MM.1S (cell line): ENCODE measurements at places on chromosomes 11 and 22.

DNA sequence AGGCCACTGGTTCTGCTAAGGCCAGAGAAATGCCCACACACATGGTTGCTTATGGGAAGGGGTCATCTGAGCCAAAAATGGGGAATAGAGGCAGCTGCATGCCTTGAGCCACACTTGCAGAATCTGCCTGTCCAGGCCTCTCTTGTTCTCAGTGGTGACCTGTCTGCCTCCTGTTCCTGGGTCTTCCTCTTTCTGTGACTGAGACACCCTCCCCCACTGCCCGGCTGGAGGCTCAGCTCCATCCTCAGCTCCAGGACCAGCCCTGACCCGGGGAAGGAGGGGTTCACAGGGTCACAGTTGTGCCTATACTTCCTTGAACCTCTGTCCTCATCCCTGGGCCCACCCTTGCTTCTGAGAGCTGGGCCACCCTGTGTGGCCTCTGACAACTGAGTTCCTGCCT is 52.3 kb downstream of the CSF2RB start:
- DNase-seq: no peak

GRCh38 chr11:16814410-16815046 is 76.1 kb downstream of the C11orf58 start:
- no peak for DNase-seq

DNA sequence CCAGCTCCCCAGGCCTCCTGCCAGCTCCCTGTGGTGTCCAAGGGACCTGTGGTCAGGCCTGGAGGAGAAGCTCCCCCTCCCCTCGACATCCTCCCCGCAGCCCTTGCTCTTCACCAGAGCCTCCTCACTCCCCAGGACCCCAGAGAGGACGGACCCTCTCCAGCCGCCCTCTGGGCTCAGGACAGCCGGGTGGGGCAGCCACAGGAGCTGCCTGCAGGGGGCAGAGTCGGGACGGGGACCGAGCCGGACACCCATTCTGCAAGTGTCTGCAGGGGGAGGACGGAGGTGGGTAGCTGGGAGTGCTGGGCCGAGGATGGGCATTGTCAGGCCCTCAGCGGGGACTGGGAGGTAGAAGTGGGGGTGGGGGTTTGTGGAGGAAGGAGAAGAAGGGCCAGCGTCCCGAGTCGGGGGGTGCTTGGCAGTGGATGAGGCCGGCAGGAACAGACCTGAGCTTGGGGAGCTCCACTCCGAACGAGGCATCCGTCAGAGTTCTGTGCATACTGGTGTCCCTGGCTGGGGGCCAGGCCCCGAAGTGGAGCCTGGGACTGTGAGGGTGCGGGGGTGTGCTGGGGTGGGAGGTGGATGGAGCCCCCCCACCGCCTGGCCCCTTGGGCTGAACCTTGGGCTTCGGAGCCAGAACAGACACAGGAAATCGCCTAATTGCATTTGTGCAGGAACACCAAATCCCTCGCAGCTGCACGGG is 15.2 kb downstream of the PRR33 start:
- no peak for DNase-seq

- no peak for DNase-seq
Measured at GRCh38 chr11:8357505-8357888, 93.8 kb upstream of the LMO1 start.

GRCh38 chr11:64884019-64884418 is 5.6 kb upstream of the EHD1 start:
- no peak for DNase-seq

- no peak for DNase-seq
Measured at GRCh38 chr11:31818874-31819331, 7.8 kb upstream of the PAX6 start.

- peak; percentile 52 for DNase-seq
Measured at GRCh38 chr11:86551288-86552092, 120.9 kb downstream of the ME3 start.

- DNase-seq: no peak
Measured at GRCh38 chr11:36153551-36153950, 135.7 kb downstream of the COMMD9 start.

DNA sequence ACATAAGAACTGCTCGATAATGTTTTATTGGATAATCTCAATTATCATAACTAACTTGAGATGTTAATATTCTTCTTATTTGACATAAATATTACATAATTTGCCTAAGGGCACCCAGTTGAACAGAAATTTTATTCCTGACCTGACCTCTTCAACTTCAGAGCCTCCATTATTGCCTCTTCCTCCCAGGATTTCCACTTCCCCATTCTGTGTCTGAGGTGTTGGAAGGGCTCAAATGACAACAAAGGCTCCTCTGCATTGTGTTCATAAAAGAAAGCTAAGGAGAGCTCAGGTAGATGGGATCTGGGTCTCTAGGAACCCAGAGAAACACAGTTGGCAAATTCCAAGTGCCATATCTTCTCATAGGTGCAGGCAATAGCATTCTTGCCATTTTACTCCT is 61.2 kb upstream of the ARHGAP20 start:
- no peak for DNase-seq

DNA sequence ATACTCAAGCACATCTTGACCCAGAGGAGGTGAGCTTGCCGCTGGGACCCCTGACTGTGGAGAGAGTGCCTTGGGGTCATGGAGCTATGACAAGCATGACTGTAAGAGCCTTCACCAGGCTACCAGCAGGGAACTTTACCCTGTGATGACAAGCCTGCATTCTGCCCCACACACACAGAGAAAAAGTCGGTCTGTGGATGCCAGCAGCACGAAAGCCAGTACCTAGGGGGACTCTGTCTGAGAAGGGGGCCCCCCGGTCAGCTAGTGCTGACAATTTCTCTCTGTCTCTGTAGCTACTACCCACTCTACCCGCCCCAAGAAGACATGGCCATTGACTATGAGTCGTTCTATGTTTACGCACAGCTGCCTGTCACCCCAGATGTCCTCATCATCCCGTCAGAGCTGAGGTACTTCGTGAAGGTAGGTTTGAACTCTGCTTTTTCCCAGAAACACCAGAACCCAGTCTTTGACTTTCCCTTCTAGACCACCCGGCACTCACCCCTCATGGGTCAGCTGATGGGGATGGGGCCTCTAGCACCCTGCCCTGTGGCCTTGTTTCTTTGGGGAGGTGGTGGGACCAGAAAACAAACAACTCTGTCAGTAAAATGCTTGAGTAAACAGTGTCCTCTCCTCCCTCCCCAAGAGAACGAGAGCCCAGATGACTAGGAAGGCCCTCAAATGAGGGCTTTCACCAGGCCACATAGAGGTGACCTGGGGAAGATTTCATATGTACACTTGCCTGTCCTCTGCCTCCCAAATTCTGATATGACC is 18.9 kb upstream of the CDC42EP2 start:
- no peak for DNase-seq

DNA sequence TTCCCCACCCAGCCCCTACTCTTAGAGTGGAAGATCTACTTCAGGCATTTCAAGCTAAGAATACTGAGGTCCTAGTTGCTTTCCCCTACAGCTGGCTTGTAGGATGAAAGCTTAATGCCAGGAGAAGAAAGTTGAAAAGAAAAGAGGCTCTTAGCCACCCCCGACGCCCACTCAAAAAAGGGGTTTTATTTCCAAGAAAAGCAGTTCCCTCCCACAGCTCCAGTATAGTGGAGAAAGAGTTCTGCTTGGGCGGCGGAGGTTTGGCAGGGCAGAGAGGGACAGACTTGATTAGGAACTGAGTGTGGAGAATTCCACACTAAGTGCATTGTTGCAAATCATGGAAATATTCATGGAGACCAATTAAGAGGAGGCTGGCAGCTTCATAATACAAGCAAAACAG is 470.9 kb downstream of the ETS1 start:
- DNase-seq: no peak

DNA sequence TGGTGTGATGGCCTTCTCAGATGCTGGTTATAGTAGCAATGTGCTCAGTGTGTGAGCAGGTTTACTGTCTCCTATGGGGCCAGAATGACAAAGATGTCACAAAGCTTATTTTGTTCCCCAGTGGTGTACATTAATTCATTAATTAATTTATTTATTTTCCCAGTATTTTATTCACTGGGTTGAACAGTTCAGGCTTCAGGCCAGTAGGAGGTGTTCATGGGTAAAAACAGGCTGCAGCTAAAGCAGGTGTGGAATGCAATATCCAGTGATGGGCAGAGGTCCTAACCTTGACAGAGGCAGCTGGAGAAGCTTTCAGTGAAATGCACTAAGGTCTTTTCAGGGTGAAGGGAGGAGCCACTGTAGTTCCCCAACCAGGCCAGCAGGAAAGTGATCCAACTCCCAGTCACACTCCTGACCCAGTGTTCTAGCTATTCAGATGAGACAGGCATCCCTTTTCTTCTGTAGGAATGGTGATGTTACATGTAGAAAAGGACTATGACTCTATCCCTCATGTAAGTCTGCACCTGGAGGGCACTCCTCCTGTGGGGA is 7.8 kb upstream of the FANCF start:
- no peak for DNase-seq

- no peak for DNase-seq
Measured at GRCh38 chr22:40309631-40310030, 36.7 kb upstream of the ADSL start.

GRCh38 chr11:59918480-59918879 is 19.8 kb upstream of the OOSP1 start:
- no peak for DNase-seq

GRCh38 chr11:44008088-44008501 is 39.7 kb upstream of the ACCSL start:
- DNase-seq: no peak

GRCh38 chr11:102448869-102449224 is 3.7 kb downstream of the TMEM123 start:
- no peak for DNase-seq

DNA sequence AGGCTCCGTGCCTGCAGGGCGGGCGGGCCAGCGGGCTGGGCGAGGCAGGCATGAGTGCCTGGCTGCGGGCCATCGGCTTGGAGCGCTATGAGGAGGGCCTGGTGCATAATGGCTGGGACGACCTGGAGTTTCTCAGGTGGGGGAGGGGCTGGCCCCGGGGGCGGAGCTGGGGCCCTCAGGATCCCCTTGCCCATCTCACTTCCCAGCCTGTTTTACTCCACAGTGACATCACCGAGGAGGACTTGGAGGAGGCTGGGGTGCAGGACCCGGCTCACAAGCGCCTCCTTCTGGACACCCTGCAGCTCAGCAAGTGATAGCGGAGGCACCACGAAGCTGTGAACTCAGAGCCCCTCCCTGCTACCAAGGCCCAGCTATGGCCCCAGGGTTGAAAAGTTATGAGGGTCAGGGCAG is 5.9 kb downstream of the PHOX2A start:
- peak; percentile 48 for DNase-seq

- no peak for DNase-seq
Measured at GRCh38 chr11:94546886-94547285, 3.2 kb downstream of the FUT4 start.

DNA sequence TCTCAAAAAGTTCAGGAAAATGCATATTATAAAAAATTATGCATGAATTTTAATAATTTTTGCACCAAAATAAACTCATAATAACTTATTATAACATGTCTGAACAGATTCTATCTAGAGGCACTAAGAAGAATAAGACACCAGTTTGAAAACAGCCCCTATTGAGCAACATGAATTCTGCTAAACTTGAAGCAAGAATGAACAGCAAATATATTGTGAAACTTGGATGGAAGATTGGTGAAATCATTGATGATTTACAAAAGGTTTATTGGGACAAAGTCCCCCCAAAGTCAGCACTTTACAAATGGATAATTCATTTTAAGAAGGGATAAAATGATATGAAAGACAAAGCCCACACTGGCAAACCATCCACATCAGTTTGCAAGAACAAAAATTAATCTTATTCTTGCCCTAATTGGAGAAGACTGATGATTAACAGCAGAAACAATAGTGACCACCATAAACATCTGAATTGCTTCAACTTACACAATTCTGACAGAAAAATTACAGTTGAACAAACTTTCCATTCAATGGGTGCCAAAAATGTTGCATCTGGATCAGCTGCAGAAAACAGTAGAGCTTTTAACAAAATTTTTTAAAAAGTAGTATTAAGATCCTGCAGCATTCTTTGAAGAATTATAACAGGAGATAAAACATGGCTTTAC is 257.5 kb upstream of the FAT3 start:
- DNase-seq: no peak

- DNase-seq: no peak
Measured at GRCh38 chr11:128533472-128533871, 53.9 kb downstream of the ETS1 start.

- no peak for DNase-seq
Measured at GRCh38 chr11:70739811-70740487, 341.6 kb downstream of the CTTN start.

DNA sequence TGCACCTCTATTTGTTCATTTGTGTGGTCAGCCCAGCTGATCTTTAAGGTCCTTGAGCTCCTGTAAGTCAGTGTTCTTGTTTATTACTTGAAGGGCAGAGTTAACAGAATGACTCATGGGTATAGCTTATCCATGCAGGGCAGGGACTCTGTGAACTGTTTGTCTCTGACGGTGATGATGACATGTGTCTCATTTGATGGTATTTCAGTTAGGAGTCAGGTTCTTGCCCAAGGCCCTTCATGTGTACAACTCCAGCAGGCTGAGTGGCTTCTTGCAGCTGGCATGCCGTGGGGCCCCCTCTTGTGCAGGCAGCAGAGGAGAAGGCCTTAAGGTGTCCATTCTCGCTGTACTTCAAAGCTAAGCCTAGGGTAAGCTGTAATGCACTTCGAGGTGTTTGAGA is 165.1 kb downstream of the DBX1 start:
- DNase-seq: no peak

DNA sequence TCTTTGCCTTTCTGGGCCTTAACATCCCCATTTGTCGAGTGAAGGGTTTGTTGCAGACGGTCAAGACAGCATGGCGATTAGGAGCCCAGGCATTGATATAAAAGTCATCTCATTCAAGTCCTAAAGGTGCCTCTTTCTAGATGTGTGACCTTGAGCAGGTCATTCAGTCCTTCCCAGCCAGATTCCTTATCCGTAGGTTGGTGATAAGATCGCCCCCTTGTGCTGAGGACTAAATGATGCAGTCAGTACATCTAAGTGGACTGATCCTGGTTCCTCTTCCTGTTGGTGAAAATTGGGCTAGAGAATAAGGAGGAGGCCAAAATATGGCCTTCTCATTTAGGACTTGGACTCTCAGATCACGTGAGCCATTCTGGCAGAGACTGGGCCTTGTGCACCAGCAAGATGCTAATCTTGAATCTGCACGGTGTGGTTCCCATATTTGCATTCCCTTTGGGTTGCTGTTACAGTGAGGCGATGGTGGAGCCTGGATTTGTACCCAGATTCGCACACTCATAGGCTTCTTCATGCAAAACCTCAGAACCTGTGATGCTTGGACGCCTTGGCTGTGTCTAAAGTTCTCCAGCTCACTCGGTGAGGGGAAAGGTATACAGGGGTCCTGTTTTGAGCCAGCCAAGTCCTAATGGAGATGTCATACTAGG is 156.8 kb downstream of the MYO18B start:
- DNase-seq: no peak

GRCh38 chr22:24157822-24158135 is 23.5 kb upstream of the SUSD2 start:
- DNase-seq: no peak

DNA sequence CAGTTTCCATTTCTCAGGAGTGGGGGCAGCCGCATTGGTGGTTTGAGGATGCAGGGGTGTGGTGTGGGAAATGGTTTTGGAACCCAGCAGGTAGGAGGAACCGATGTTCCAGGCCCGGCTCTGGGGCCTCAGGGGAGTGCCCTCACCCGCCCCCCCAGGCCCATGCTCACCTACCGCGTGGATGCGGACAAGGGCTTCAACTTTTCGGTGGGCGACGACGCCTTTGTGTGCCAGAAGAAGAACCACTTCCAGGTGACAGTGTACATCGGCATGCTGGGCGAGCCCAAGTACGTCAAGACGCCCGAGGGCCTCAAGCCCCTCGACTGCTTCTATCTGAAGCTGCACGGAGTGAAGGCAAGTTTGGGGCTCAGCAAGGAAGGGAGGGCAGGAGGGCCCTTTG is 18.6 kb downstream of the TMEM258 start:
- DNase-seq: no peak

- peak; percentile 22 for DNase-seq
Measured at GRCh38 chr11:128473636-128474035, 113.7 kb downstream of the ETS1 start.
